Activated CD8-positive, alpha-beta T cell treated with anti-CD3 and anti-CD28 coated beads for 36 hours (primary cell): ENCODE measurements at places on chromosomes 7 and 10.

DNA sequence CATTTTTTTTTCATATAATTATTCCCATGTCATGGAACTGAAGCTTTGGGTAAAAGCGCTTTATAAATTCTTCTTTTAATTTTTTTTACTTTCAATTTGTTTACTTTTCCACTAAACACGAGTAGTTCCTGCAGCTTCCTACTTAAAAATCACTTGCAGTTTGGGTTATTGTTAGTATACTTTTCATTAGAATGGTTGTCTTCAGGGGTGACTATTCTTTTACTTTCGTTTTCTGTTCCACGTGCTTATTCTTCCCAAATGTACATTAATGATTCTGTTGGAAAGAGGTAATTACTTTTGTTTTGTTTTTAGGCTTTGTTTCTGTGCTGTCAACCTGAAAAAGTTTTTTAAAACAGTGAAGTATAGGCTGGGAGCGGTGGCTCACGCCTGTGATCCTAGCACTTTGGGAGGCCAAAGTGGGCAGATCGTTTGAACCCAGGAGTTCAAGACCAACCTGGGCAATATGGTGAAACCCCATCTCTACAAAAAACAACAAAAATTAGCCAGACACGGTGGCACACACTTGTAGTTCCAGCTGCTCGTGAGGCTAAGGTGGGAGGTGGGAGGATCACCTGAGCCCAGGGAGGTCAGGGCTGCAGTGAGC lies 5.2 kb upstream of the CFAP69 start:
- DNase-seq: no peak

- peak; percentile 54 for DNase-seq
Observed at GRCh38 chr7:102874166-102874829, 38.5 kb upstream of the LRRC17 start.

DNA sequence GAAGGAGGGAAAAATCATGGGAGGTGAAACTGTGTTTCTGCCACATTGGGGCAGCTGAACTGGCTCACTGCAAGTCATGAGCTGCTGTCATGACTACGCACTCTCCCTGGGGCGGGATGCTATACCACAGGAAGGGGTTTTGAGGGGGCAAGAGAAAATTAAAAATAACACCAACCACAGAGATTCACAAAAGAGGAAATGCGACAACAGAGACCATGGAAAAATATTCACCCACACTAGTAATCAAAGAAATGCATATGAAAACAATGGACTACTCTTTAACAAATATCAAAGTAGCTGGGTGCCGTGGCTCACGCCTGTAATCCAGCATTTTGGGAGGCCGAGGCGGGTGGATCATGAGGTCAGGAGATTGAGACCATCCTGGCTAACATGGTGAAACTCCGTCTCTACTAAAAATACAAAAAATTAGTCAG lies 65.2 kb upstream of the TM9SF3 start:
- peak; percentile 79 for DNase-seq

DNA sequence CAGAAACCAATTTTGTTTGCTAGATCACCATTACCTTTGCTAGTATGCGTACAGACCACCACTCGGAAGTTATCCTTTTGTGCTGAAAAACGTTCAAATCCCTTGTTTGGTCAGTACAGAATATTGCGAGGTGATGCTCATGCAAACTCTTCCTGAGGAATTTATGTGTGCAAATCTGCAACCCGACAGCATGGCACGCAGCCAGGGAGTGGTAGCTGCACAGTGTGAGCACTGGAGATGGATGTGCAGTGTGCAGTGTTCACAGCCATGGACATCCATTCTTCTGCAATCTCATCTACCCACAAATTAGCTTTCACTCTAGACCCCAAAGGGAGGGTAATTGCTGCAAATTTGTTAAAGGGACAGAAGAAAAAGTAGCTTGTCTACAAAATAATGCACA lies 72.2 kb downstream of the CACUL1 start:
- DNase-seq: no peak

DNA sequence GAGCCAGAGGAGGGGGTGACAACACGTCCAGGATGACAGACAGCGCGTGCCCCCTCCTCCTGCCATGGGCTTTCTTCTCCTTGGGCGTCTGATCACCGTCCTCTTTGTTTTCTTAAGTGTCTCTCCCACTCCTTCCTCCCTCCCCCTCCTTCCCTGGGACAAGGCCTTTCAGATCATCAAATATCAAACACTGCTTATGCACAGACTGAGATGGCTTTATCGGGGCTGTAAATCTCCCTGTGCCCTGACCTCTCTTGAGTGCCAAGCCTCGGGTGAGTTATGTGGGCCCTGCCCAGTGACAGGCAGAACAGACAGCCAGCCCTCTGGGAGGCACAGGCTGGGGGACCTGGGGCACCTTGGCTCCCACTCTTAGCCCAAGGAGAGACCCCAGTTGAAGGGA lies 116.4 kb downstream of the C10orf105 start:
- no peak for DNase-seq

- DNase-seq: no peak
Observed at GRCh38 chr7:157194948-157195347, 56.2 kb downstream of the UBE3C start.

GRCh38 chr7:123533553-123533917 lies 860 bp downstream of the IQUB start:
- no peak for DNase-seq

GRCh38 chr7:53518319-53518718 lies 482.9 kb downstream of the POM121L12 start:
- no peak for DNase-seq
